Calu3 (cell line): ENCODE measurements at places on chromosomes 16 and 17.

DNA sequence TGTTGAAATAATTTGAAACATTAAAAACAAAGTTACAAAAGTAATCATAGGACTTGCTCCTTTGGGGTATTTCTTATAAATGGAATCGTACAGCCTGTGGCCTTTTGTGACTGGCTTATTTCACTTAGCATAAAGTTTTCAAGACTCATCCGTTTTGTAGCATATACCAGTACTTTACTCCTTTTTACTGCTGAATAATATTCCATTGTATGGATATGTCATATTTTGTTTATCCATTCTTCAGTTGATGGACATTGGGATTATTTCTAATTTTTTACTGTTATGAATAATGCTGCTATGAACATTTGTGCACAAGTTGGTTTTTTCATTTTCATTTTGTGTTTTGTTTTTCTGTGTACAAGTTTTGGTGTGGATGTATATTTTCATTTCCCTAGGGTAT lies 30.0 kb upstream of the RHBDL3 start:
- DNase-seq = no peak

- no peak for DNase-seq
Measured at GRCh38 chr16:10787304-10787703, 31.3 kb downstream of the TVP23A start.

- DNase-seq = no peak
Measured at GRCh38 chr17:57370619-57371018, 114.3 kb downstream of the MSI2 start.

GRCh38 chr17:64028874-64029464 lies 8.5 kb upstream of the ICAM2 start:
- DNase-seq = peak; percentile 71

- DNase-seq = no peak
Measured at GRCh38 chr16:83713597-83713996, 94.2 kb upstream of the HSBP1 start.

- no peak for DNase-seq
Measured at GRCh38 chr16:8867932-8868415, 832 bp downstream of the CARHSP1 start.

DNA sequence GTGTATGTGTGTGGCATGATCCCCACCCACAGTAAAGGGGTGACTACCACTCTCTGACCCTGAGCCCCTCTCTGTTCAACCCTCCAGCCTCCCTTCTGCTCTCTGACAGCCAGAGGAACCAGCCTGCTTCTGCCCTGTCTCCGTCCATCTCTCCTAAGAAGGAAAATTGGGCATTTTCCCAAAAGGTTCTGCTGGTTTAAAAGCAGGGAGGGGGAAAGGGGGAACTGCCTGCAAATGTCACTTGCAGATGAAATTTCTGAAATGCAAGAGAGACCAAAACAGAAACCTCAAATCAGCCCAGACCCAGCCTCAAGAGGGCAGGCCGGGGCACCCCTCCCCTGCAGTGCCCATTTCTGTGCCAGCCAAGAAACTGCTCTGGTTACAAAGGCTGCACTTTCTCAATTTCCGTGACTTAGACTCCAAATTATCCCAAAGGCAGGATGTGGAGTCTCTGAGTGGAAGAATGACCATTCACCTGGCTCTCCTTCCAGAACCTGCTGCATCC lies 197.9 kb downstream of the RBFOX3 start:
- no peak for DNase-seq

DNA sequence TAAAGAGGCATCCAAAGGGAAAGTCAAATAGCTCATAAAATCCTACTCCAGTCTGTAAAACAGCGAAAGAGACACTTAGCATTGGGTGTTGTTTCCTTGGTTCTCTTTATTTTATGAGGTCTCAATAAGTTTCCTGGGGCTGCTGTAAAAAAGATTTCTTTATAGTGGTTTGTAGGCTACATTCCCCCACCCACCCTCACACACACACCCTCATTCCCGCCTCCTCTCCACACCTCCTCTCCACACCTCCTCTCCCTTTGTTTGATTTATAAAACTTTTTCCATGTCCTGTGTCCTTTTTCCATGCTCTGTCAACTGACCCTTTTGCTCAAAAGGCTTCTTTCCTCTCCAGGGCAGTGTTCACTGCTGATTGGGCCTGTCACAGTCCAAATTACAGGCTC lies 178.9 kb upstream of the SOX9 start:
- no peak for DNase-seq

- no peak for DNase-seq
Measured at GRCh38 chr17:47633996-47634395, 15.7 kb upstream of the KPNB1 start.

GRCh38 chr17:32541640-32542039 lies 54.8 kb downstream of the CDK5R1 start:
- DNase-seq = no peak

GRCh38 chr17:74686761-74687160 lies 26.0 kb downstream of the CD300LF start:
- DNase-seq = no peak

- DNase-seq = peak; percentile 100
Measured at GRCh38 chr16:57244767-57245471, at the start of gene ARL2BP. TSS of gene ARL2BP (plus strand) at chr16:57245259. CDS start at chr16:57245368, 109 bp downstream.

- DNase-seq = no peak
Measured at GRCh38 chr16:16124438-16124837, 98.9 kb downstream of the ABCC6 start.

DNA sequence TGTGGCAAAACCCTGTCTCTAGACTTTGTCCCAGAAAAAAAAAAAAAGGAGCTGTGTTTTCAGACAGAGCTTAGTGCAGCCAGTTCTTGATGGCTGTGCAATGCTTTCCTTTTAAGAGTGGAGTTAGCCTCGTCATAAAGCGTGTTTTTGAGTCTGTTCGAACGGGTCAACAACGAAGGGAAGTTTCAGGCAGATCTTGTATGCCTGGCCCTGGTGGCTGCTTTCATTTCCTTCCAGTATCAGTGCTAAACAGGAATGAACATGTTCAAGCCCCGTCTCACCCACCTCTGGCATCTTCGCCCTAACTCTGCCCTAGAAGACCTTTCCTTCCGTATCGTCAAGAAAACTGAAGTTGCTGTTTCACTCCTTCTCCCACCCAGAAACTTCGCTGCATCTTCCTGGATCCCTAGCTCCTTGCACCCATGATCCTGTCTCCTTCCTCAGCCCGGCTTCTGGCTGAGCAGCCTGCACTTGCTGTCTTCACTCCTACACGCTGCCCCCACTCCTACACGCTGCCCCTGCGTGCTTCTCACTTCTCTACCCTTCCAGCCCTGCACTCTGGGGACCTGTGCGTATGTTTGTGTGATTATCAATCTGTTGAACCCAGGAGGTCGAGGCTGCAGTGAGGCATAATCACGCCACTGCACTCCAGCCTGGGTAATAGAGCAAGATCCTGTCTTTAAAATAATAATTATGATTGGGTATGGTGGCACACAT lies 55.3 kb downstream of the USP10 start:
- DNase-seq = no peak

- DNase-seq = no peak
Measured at GRCh38 chr17:14693382-14693781, 392.5 kb downstream of the HS3ST3B1 start.
